ENCODE measurements at places on chromosomes 1 and 21. TPM values are rescaled to one million over a fixed set of nuclear protein-coding genes. Genes with fewer than 3 reads are reported as not detected.
A peak's percentile ranks its signal among the peaks of the same experiment; 100 is the strongest.

Gene CFAP57
- total RNA-seq = not detected

Gene OR14K1
- total RNA-seq = not detected

Gene AKR1A1
- 66.9 TPM for total RNA-seq

Gene CLCA4
- not detected for total RNA-seq

Gene SLFNL1
- 0.22 TPM for total RNA-seq

Gene SLAMF1
- total RNA-seq = 1.3 TPM

Gene EFCAB7
- total RNA-seq = 11.7 TPM

Gene C1QB
- total RNA-seq = 448 TPM

Gene TNFRSF14
- 92.8 TPM for total RNA-seq

Gene MROH9
- total RNA-seq = not detected

Gene CZIB
- total RNA-seq = 67.7 TPM

Gene SH3D21
- 4.1 TPM for total RNA-seq

Gene MRAP
- 5.0 TPM for total RNA-seq

Gene BLACAT1
- not detected for total RNA-seq

- DNase-seq = no peak
- no peaks in the 10 kb centered on the region for H3K27me3 ChIP-seq
- peaks cover 5% of the 10 kb centered on the region for H3K36me3 ChIP-seq
- H3K4me1 ChIP-seq = no peaks in the 10 kb centered on the region
- no peak overlapping the region for H3K27ac ChIP-seq
Observed at GRCh38 chr1:183484254-183484653, 12.0 kb downstream of the SMG7 start.

DNA sequence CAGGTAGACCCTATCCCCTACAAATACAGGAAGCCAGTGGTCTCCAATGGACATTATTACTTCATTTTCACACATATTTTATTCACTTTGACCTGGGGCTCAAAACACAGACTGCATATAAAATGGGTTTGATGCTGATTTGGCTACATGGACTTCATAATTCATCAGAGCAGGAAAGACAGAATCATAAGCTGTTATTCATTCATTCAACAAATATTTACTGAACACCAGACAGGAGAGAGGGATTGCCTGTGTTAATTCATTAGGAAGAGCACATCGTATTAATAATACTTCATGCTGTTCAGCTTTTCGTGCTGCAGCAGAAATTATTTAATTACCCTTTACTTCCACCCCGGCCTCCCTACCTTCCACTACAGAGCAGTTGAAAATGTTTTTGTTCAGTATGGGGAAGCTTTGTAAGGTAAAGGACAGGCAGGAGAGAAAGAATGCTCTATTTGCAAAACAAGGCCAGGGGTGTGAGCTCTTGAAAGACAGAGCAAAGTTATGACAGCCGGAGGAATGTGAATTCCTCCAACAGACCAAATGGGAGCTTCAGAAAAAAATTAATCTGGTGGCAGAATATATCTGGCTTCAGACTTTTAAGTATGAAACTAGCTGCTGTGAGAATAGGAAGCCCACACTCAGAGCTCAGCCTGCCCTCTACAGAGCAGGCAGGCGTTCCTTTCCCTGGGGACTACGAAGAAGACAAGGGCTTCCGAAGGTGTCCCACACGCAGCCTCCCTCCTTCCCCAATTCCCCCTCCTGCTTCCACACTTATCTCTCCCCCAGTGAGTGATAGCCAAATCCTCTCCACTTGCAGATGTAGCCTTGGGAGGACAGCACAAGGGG lies 58.0 kb downstream of the MDM4 start:
- no peak overlapping the region for H3K27ac ChIP-seq
- no peak for DNase-seq
- peaks cover 42% of the 10 kb centered on the region for H3K36me3 ChIP-seq
- H3K4me3 ChIP-seq = no peak overlapping the region
- H3K27me3 ChIP-seq = no peaks in the 10 kb centered on the region

DNA sequence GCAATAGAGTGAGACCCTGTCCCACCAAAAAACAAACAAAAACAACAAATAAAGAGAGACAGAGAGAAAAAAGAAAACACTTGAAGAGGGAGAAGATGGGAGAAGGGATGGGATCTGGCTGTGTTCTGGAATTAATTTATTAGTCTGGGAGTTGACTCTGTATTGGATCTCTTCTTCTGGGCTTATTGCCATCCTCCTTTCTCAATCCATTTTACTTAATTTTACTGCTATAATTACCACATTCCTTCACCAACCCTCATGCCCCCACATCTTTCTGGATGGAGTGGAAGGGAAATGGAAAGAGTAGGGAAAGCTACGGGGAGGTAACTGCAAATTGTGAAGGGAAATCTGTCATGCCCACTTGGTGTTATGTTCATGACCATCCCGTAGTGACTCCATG lies 42.9 kb downstream of the FMN2 start:
- H3K36me3 ChIP-seq = no peaks in the 10 kb centered on the region
- no peak overlapping the region for H3K27ac ChIP-seq
- H3K4me3 ChIP-seq = no peak overlapping the region
- no peaks in the 10 kb centered on the region for H3K27me3 ChIP-seq
- no peak for DNase-seq

- no peak for DNase-seq
- H3K36me3 ChIP-seq = no peaks in the 10 kb centered on the region
Observed at GRCh38 chr1:247113094-247113497, 8.9 kb upstream of the ZNF669 start.

- no peak for DNase-seq
- no peaks in the 10 kb centered on the region for H3K36me3 ChIP-seq
- H3K27ac ChIP-seq = no peak overlapping the region
- no peaks in the 10 kb centered on the region for H3K4me1 ChIP-seq
Observed at GRCh38 chr1:185661971-185662370, 72.2 kb upstream of the HMCN1 start.

GRCh38 chr1:62025154-62025553 lies 169.5 kb upstream of the L1TD1 start:
- no peak overlapping the region for H3K27ac ChIP-seq
- H3K36me3 ChIP-seq = peaks cover 10% of the 10 kb centered on the region
- H3K4me3 ChIP-seq = no peak overlapping the region
- no peaks in the 10 kb centered on the region for H3K27me3 ChIP-seq
- no peaks in the 10 kb centered on the region for H3K4me1 ChIP-seq
- DNase-seq = no peak

GRCh38 chr1:214966346-214966745 lies 116.2 kb upstream of the KCNK2 start:
- no peak overlapping the region for H3K27ac ChIP-seq
- no peaks in the 10 kb centered on the region for H3K27me3 ChIP-seq
- DNase-seq = no peak
- H3K4me1 ChIP-seq = no peaks in the 10 kb centered on the region

DNA sequence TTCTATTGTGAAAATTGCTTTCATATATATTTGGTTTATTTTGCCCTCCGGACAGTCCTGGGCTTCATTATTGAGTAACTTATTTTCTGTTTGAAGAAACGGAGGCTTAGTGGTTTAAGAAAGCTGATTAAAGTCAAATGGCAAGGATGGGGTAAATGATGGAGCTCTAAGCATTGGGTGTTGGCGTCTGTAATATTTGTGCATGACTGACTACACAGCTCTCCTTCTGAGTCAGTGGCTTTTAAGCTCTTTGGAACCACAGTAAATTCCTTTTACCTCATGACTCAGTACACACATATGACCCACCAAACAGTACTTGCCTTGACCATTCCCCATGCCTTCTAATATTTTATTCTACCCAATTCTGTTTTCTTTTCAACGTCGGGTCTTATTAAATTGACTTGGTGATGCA lies 21.0 kb downstream of the B3GALT5 start:
- no peaks in the 10 kb centered on the region for H3K36me3 ChIP-seq
- no peak for DNase-seq
- H3K4me3 ChIP-seq = no peak overlapping the region
- no peaks in the 10 kb centered on the region for H3K27me3 ChIP-seq

- DNase-seq = no peak
- no peaks in the 10 kb centered on the region for H3K4me1 ChIP-seq
- no peak overlapping the region for H3K4me3 ChIP-seq
- no peaks in the 10 kb centered on the region for H3K27me3 ChIP-seq
- H3K27ac ChIP-seq = no peak overlapping the region
- no peaks in the 10 kb centered on the region for H3K36me3 ChIP-seq
Observed at GRCh38 chr1:213826891-213827290, 160.9 kb upstream of the PROX1 start.

DNA sequence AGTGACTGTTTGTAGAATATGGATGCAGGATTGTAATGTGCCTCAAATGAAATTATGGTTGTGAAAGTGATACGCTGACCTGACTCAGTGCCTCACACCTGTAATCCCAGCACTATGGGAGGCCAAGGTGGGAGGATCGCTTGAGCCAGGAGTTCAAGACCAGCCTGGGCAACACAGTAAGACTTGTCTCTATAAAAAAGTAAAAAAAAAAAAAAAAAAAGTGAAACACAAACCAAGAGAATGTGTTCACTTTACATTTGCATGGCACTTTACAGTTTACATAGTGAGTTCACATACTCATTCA lies 2.0 kb downstream of the CAPN2 start:
- H3K27me3 ChIP-seq = no peaks in the 10 kb centered on the region
- peaks cover 65% of the 10 kb centered on the region for H3K4me1 ChIP-seq
- no peak overlapping the region for H3K27ac ChIP-seq
- no peaks in the 10 kb centered on the region for H3K36me3 ChIP-seq
- no peak overlapping the region for H3K4me3 ChIP-seq

DNA sequence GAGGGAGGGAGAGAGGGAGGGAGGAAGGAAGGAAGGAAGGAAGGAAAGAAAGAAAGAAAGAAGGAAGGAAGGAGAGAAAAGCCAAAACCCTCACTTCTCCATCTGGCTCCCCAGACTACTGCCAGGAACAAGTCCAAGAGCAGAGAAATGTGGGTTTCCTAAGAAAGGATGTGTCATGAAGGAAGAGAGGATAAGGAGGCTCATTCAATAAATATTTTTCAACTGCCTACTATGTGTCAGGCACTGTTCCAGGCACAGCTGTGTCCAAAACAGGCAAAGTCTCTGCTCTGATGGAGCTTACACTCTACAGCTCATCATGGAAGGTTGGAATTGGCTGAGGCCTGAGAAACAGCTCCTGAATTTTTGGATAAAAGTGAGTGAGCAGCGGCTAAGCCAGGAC lies 42.6 kb upstream of the ATP2B4 start:
- DNase-seq = no peak
- no peaks in the 10 kb centered on the region for H3K27me3 ChIP-seq
- H3K4me3 ChIP-seq = no peak overlapping the region
- H3K27ac ChIP-seq = no peak overlapping the region
- H3K36me3 ChIP-seq = no peaks in the 10 kb centered on the region
- H3K4me1 ChIP-seq = no peaks in the 10 kb centered on the region

- H3K27me3 ChIP-seq = no peaks in the 10 kb centered on the region
- no peaks in the 10 kb centered on the region for H3K4me1 ChIP-seq
- no peak overlapping the region for H3K4me3 ChIP-seq
- H3K27ac ChIP-seq = no peak overlapping the region
- no peak for DNase-seq
Observed at GRCh38 chr1:233251201-233251720, 44.3 kb downstream of the PCNX2 start.

- DNase-seq = no peak
- no peaks in the 10 kb centered on the region for H3K27me3 ChIP-seq
- H3K4me1 ChIP-seq = peaks cover 5% of the 10 kb centered on the region
Observed at GRCh38 chr1:55466373-55466772, 251.2 kb upstream of the USP24 start.

DNA sequence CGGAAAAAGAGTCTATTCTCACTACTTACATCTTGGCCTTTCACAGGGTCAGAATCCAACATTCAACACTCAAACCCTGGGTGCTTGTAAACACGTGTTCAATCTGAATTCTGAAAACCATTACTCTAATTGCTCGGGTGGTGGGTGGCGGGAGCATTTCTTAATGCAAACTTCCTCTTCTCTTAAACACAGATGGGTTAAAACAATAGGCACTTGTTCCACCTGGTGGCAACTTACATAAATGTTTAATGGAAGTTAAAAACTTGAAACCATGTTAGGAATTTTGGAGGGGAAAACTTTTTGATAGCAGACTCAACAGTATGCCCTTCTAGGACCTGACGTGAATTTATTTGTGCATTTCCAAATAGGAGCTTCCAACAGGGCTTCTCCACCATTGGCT lies 23.4 kb upstream of the TDRD10 start:
- H3K4me1 ChIP-seq = peaks cover 52% of the 10 kb centered on the region
- H3K27me3 ChIP-seq = no peaks in the 10 kb centered on the region
- no peak overlapping the region for H3K27ac ChIP-seq
- DNase-seq = no peak
- H3K4me3 ChIP-seq = no peak overlapping the region
- no peaks in the 10 kb centered on the region for H3K36me3 ChIP-seq

GRCh38 chr1:86499987-86500593 lies 31.4 kb downstream of the CLCA1 start:
- no peaks in the 10 kb centered on the region for H3K4me1 ChIP-seq
- no peak for DNase-seq
- no peak overlapping the region for H3K4me3 ChIP-seq
- no peaks in the 10 kb centered on the region for H3K36me3 ChIP-seq
- no peak overlapping the region for H3K27ac ChIP-seq

GRCh38 chr1:83994111-83994510 lies 4.8 kb downstream of the TTLL7 start:
- H3K4me3 ChIP-seq = no peak overlapping the region
- H3K27me3 ChIP-seq = no peaks in the 10 kb centered on the region
- no peak overlapping the region for H3K27ac ChIP-seq
- no peaks in the 10 kb centered on the region for H3K36me3 ChIP-seq

- H3K36me3 ChIP-seq = peaks cover 77% of the 10 kb centered on the region
- H3K4me1 ChIP-seq = no peaks in the 10 kb centered on the region
- DNase-seq = no peak
Observed at GRCh38 chr1:155910621-155911121, 478 bp downstream of the RIT1 start.

DNA sequence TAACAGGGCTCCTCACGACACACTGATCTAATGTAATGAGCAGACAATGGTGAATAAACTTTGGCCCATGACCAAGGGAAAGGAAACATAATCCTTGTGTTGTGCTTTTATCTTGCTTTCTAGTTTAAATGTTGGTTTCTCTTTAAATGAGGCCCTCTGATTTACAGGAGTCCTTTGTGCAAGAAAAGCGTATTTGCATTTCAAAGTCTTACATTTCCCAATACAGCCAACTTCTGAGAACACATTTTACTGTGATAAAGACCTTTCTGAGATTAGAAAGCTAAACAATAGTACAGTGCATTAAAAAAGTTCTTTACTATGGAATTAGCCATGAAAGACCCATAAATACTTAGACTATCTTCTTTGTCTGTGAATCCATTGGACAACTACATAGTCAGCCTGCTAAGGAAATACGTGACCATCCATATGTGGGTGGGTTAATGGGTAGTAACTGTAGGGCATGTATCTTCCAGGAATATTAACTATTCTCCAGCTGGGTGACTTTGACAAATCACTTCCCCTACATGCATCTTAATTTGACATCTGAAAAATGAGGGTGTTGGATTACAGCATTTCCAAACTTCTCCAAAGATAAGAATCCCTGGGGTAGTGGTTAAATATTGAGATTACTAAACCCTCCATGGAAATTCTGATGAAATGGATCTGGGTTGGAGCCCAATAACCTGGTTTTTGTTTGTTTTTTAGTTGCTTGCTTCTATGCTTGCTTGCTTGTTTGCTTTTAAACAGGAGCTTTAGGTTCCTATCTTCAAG lies 50.3 kb upstream of the USP1 start:
- H3K36me3 ChIP-seq = no peaks in the 10 kb centered on the region
- no peaks in the 10 kb centered on the region for H3K27me3 ChIP-seq
- H3K27ac ChIP-seq = peak overlapping the region; percentile 8
- no peaks in the 10 kb centered on the region for H3K4me1 ChIP-seq
- no peak overlapping the region for H3K4me3 ChIP-seq
- no peak for DNase-seq

Measured in tibial nerve (tissue), 4 donors.